ENCODE measurements at places on chromosomes 6 and 20. TPM values are rescaled to one million over a fixed set of nuclear protein-coding genes. Genes with fewer than 3 reads are reported as not detected.

LCA5 gene
- 3.3 TPM for total RNA-seq

ACTL10 gene
- 1.9 TPM for total RNA-seq

TULP4 gene
- total RNA-seq: 46.6 TPM

GRCh38 chr6:107560657-107561056 lies 70.7 kb downstream of the SOBP start:
- H3K4me3 ChIP-seq: no peak overlapping the region
- no peaks in the 10 kb centered on the region for H3K36me3 ChIP-seq
- DNase-seq: peak; percentile 48
- H3K27ac ChIP-seq: no peak overlapping the region

GRCh38 chr6:151681433-151682059 lies 125.9 kb upstream of the ESR1 start:
- H3K4me1 ChIP-seq: peaks cover 10% of the 10 kb centered on the region
- no peak overlapping the region for H3K4me3 ChIP-seq
- no peaks in the 10 kb centered on the region for H3K27me3 ChIP-seq
- H3K36me3 ChIP-seq: no peaks in the 10 kb centered on the region
- DNase-seq: no peak

- no peak overlapping the region for H3K4me3 ChIP-seq
- H3K27ac ChIP-seq: peak overlapping the region; percentile 77
- H3K36me3 ChIP-seq: no peaks in the 10 kb centered on the region
- no peaks in the 10 kb centered on the region for H3K27me3 ChIP-seq
- no peak for DNase-seq
These were observed 24.8 kb upstream of the CCND3 start for GRCh38 chr6:41966214-41966920.

DNA sequence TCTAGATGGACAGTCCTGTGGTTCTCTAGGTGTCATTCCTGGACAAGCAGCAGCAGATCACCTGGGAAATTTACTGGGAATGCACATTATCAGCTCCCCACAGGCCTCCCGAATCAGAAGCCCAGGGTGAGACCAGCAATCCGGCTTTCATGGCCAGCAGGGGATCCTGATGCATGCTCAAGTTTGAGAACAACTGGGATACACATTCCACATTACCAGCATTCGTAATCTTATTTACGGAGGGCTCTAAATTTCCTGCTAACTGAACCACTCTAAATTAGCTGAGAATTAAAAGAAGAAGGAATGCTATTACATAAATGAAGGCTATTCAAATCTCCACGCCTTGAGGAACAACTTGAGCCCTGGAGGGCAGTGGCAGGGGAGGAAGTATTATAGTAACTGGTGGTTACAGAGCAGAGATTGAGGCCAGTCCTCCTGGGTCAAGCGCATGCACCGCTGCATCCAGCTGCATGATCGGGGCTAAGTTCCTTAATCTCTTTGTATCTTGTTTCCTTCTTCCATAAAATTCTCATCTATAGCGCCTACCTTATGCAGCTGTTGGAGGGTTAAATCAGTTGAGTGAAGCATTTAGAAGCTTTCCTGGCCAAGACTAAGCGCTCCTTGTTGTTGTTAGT lies 403.7 kb downstream of the CDH26 start:
- no peaks in the 10 kb centered on the region for H3K4me1 ChIP-seq
- no peaks in the 10 kb centered on the region for H3K36me3 ChIP-seq

- H3K4me1 ChIP-seq: peaks cover 27% of the 10 kb centered on the region
- no peaks in the 10 kb centered on the region for H3K27me3 ChIP-seq
- no peak overlapping the region for H3K4me3 ChIP-seq
- H3K27ac ChIP-seq: no peak overlapping the region
These were observed 147.5 kb downstream of the BCAS1 start for GRCh38 chr20:53922901-53923314.

GRCh38 chr20:1478566-1478965 lies 11.9 kb upstream of the NSFL1C start:
- H3K27me3 ChIP-seq: no peaks in the 10 kb centered on the region
- no peak overlapping the region for H3K4me3 ChIP-seq
- H3K4me1 ChIP-seq: no peaks in the 10 kb centered on the region
- no peak overlapping the region for H3K27ac ChIP-seq
- DNase-seq: no peak
- H3K36me3 ChIP-seq: no peaks in the 10 kb centered on the region

DNA sequence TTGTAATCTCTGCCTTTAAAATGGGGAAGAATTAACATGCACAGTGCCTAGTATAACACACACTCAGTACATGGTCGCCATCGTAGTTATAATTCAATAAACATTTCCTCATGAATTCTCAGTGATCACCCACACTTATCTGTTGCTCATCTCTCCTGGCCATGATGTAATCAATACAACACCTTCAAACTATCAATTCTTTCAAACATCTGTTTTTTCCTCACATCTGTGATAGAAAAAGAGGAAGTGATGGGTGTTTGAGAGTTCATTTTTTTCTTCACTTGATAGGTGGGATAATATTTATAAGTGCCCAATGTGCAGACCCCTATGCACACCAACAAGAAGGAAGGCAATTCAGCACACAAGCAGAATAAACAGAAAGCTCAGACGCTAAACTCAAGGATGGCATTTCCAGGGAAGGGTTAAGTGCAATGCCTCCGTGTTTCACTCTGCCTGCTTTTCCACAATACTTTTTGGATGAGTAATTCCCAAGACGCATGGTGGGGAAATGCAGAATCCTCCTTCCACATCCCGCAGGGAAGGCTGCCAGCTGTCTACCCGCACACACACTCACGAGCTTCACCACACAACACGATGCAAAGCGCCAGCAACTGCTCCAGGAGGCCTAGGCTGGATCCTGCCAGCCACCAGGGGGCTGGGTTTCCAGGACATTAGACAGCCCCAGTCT lies 100.3 kb downstream of the GMPR start:
- no peaks in the 10 kb centered on the region for H3K27me3 ChIP-seq
- H3K4me1 ChIP-seq: no peaks in the 10 kb centered on the region
- peak; percentile 59 for DNase-seq

- no peaks in the 10 kb centered on the region for H3K36me3 ChIP-seq
- no peaks in the 10 kb centered on the region for H3K4me1 ChIP-seq
- no peak overlapping the region for H3K4me3 ChIP-seq
- DNase-seq: no peak
- H3K27ac ChIP-seq: no peak overlapping the region
- no peaks in the 10 kb centered on the region for H3K27me3 ChIP-seq
These were observed 77.1 kb downstream of the JAG1 start for GRCh38 chr20:10596710-10597121.

GRCh38 chr20:47725248-47725973 lies 59.9 kb downstream of the SULF2 start:
- no peaks in the 10 kb centered on the region for H3K27me3 ChIP-seq
- H3K4me1 ChIP-seq: no peaks in the 10 kb centered on the region
- H3K36me3 ChIP-seq: no peaks in the 10 kb centered on the region

DNA sequence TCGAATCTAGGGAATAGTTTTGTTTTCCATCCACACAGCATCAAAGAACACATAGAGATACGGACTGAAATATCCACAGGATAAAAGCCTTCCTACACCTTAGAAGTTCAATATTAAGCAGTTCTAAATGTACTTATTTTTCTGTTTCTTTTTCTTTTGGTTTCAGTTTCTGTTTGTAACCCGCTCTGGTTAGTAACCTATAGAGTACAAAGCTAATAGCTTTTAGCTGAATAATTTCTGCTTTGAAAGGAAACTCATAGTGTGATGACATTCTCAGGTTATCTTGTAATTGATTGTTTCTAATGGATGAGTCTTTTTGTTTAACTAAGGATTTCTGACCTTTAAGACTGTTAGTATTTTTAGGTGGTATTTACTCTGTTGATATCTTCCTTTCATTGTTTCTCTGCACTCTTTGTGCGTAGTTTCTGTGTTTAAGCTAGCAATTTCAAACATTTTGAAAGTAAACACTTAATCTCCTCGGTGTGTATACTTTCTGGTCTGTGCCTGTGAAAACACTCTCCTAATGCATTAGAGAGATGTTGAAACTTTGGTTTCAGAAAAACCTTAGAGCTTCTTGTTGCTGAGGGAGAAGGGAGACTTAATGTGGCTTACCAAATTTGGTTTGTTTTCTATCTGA lies 385.5 kb downstream of the HDGFL1 start:
- no peak overlapping the region for H3K27ac ChIP-seq
- no peak for DNase-seq
- H3K4me3 ChIP-seq: no peak overlapping the region

GRCh38 chr20:50323209-50323608 lies 132.6 kb downstream of the CEBPB start:
- peaks cover 5% of the 10 kb centered on the region for H3K4me1 ChIP-seq
- H3K4me3 ChIP-seq: no peak overlapping the region
- no peak for DNase-seq
- no peaks in the 10 kb centered on the region for H3K27me3 ChIP-seq

- H3K27ac ChIP-seq: no peak overlapping the region
- H3K4me1 ChIP-seq: no peaks in the 10 kb centered on the region
- no peak overlapping the region for H3K4me3 ChIP-seq
- H3K36me3 ChIP-seq: no peaks in the 10 kb centered on the region
These were observed 31.3 kb downstream of the PPP1R3G start for GRCh38 chr6:5116243-5116991.

- no peak overlapping the region for H3K4me3 ChIP-seq
- no peaks in the 10 kb centered on the region for H3K4me1 ChIP-seq
- no peaks in the 10 kb centered on the region for H3K36me3 ChIP-seq
- H3K27ac ChIP-seq: no peak overlapping the region
These were observed 95.5 kb downstream of the KCNB1 start for GRCh38 chr20:49386848-49387580.

GRCh38 chr20:31602779-31603441 lies 2.2 kb upstream of the ID1 start:
- H3K36me3 ChIP-seq: no peaks in the 10 kb centered on the region
- H3K4me1 ChIP-seq: peaks cover 35% of the 10 kb centered on the region
- no peak overlapping the region for H3K4me3 ChIP-seq

GRCh38 chr6:15343490-15344191 lies 97.8 kb downstream of the JARID2 start:
- peaks cover 98% of the 10 kb centered on the region for H3K4me1 ChIP-seq
- H3K36me3 ChIP-seq: no peaks in the 10 kb centered on the region
- H3K27me3 ChIP-seq: no peaks in the 10 kb centered on the region
- no peak overlapping the region for H3K4me3 ChIP-seq
- H3K27ac ChIP-seq: no peak overlapping the region
- no peak for DNase-seq

All from GM23338 (cell line).